Activated gamma-delta T cell (primary cell): ENCODE measurements at places on chromosomes 2 and 18.

GRCh38 chr18:3466872-3467271 lies 16.9 kb downstream of the TGIF1 start:
- no peak for DNase-seq

- no peak for DNase-seq
Measured at GRCh38 chr2:28640260-28640907, 111.2 kb upstream of the PPP1CB start.

DNA sequence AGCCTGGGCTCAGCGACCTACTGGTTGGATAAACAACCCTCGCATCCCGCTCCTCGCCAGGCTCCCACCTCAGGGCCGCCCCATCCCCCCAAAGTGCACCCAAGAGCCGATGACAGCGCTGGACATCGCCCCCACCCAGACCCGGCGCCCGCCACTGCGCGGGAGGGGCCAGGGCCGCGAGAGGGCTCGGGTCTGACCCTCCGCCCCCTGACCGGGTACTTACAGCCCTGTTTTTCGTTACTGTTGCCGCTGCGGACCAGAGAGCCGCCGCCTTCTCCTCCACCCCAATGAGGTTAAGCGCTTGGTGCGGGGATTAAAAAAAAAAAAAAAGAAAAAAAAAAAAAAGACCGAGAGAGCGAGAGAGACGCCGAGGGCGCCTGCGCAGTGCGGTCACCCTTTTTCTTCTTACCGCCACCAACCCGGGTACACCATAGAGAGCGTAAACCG lies at the start of gene CLASP1:
Gene CLASP1, minus strand, starts transcription at position 314 of the 447 bp plus-strand sequence. CDS start 43,567 bp downstream, outside the sequence.
- no peak for DNase-seq

DNA sequence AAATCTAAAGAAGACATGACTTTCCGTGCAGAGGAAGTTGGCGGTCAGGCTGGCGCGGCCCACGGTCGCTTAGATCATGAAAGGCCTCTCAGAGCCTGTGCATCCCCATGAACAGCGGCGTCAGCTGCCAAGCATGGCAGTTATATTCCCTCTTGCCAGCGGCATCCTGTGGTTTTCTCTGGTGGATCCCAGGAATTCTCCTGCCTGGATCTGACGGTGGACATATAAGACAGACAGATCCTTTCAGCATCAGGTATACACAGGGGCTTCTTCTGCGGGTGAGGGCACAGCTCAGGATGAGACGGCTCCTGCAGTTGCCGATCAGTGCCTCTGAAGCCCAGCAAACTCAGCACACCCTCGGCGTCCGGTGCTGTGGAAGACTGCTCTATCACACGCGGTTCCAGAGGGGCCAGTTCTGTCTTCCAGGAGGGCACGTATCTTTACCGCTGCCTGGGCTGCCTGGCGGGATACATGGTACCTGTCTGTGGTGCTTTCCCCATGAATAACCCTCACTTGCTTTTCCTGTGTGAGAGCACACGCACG lies 157.8 kb downstream of the LDLRAD4 start:
- DNase-seq, result no peak

- no peak for DNase-seq
Measured at GRCh38 chr2:41378420-41378819, 669.4 kb upstream of the PKDCC start.
